Ascending aorta (tissue), 2 donors: ENCODE measurements at places on chromosomes 11 and 22.

GRCh38 chr11:72363112-72363511, 71.2 kb downstream of the CLPB start:
- H3K4me3 ChIP-seq: no peak overlapping the region
- no peak overlapping the region for H3K27ac ChIP-seq
- DNase-seq: no peak
- H3K36me3 ChIP-seq: no peaks in the 10 kb centered on the region
- H3K4me1 ChIP-seq: no peaks in the 10 kb centered on the region

DNA sequence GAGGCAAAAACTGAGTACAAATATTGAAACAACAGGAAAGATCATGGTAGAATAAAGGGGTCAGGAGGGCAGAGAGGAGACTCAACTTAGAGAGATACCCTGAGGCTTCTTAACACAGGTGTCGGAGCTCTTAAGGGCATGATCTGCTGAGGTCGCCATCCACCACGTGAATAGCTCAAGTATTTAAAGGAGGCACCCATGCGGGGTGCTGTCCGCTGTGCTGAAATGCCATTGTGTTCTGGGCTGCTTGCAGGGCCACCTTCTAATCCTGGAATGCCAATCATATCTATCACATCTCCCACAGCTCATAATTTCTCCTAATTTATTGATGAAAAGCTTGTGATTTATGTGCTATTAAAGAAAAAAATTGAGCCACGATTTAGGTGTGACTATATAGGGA, 90.2 kb downstream of the SEZ6L start:
- no peak for DNase-seq
- H3K4me3 ChIP-seq: no peak overlapping the region
- H3K27ac ChIP-seq: no peak overlapping the region
- H3K36me3 ChIP-seq: no peaks in the 10 kb centered on the region
- H3K27me3 ChIP-seq: no peaks in the 10 kb centered on the region

DNA sequence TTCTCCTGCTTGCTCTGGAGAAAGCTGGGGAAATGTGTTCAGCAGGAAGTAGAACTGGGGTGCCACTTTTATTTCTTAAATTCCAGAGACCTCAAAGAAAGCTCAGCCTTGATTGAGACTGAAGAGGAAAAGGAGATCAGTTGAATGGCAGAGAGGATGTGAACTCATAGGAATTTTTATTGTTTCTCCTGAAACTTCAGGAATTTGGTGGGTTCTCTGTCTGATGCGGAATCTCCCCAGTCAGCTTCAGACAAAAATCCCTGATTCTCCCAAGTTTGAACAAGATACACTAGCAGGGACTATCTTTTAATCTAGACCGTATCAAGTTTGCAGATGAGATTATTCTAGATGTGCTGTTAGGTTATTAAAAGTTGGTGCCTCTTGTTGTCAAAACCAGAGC, 23.0 kb downstream of the EHF start:
- no peak overlapping the region for H3K27ac ChIP-seq
- no peaks in the 10 kb centered on the region for H3K36me3 ChIP-seq
- H3K4me1 ChIP-seq: no peaks in the 10 kb centered on the region
- no peak overlapping the region for H3K4me3 ChIP-seq
- H3K27me3 ChIP-seq: no peaks in the 10 kb centered on the region

- H3K4me1 ChIP-seq: peaks cover 18% of the 10 kb centered on the region
- no peaks in the 10 kb centered on the region for H3K27me3 ChIP-seq
- H3K4me3 ChIP-seq: no peak overlapping the region
- no peak for DNase-seq
- no peak overlapping the region for H3K27ac ChIP-seq
These were observed 109.9 kb downstream of the NAV2 start for GRCh38 chr11:19822531-19822930.

DNA sequence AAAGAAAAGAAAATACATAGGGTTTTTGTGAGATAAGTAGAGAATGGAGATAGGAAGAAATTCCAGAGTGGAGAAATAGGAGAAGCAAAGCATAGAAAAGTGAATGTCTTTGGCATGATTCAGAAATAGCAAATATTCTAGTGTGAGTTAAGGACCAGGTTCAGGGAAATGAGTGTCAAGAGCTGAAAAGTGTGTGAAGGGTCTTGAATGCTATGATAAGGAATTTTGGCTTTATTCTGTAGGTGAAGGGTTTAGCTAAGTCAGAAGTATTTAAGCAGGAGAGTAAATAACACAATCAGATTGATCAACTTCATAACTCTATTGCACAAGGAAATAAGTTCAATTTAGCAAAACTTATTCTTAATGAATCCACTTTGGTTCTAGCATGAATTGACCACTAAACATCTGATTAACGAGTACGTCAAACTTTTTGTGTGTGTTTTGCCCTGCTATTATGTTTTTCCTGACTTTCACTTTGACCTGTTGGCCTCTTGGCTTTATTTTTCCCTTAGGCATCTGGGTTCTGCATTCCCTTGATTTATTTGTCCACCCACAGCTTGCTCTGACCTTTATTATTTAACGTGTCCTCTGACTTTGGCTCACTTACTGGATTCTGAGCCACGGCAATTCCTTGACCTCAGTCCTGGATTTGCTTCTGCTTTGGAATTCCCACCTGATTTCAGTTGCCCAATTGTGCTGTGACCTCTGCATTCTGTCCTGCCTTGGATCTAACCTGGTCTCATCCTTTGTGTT, 11.9 kb upstream of the TMEM218 start:
- no peak for DNase-seq
- H3K27me3 ChIP-seq: no peaks in the 10 kb centered on the region
- H3K4me3 ChIP-seq: no peak overlapping the region
- no peak overlapping the region for H3K27ac ChIP-seq

DNA sequence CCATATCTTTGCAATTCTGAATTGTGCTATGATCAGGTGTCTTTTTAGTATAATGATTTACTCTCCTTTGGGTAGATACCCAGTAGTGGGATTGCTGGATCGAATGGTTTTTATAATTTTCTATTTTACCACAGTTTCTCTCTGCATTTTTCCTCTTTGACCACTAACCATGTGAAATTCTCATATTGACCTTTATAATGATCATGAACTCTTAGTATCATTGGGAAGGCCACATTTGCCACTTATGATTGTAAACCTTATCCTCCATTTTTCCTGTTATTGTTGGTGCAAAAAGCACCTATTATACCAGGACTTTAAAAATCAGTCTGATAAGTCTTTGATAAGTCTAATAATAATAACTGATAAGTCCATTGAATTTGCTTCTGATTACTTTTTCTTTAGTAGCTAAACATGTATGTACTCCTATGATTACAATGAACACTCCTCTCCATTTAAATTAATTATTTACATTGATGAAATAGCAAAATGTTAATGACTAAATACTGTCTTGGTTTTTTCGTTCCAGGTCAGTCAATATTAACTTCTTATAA, 9.6 kb downstream of the NEAT1 start:
- H3K4me3 ChIP-seq: peak overlapping the region; percentile 32
- H3K27ac ChIP-seq: no peak overlapping the region
- H3K27me3 ChIP-seq: no peaks in the 10 kb centered on the region
- H3K4me1 ChIP-seq: peaks cover 13% of the 10 kb centered on the region
- H3K36me3 ChIP-seq: peaks cover 62% of the 10 kb centered on the region

GRCh38 chr11:115605871-115606497, 101.8 kb upstream of the CADM1 start:
- H3K27ac ChIP-seq: no peak overlapping the region
- DNase-seq: no peak
- H3K4me1 ChIP-seq: no peaks in the 10 kb centered on the region
- H3K27me3 ChIP-seq: no peaks in the 10 kb centered on the region
- H3K4me3 ChIP-seq: no peak overlapping the region

GRCh38 chr11:17352950-17353820, 1.6 kb downstream of the NCR3LG1 start:
- H3K4me1 ChIP-seq: no peaks in the 10 kb centered on the region
- peak; percentile 16 for DNase-seq
- H3K36me3 ChIP-seq: peaks cover 7% of the 10 kb centered on the region
- H3K27ac ChIP-seq: peak overlapping the region; percentile 92
- H3K27me3 ChIP-seq: no peaks in the 10 kb centered on the region

GRCh38 chr11:102199673-102200072, 89.4 kb downstream of the YAP1 start:
- no peak overlapping the region for H3K27ac ChIP-seq
- H3K4me3 ChIP-seq: no peak overlapping the region
- H3K36me3 ChIP-seq: peaks cover 8% of the 10 kb centered on the region
- H3K4me1 ChIP-seq: peaks cover 6% of the 10 kb centered on the region
- no peaks in the 10 kb centered on the region for H3K27me3 ChIP-seq

DNA sequence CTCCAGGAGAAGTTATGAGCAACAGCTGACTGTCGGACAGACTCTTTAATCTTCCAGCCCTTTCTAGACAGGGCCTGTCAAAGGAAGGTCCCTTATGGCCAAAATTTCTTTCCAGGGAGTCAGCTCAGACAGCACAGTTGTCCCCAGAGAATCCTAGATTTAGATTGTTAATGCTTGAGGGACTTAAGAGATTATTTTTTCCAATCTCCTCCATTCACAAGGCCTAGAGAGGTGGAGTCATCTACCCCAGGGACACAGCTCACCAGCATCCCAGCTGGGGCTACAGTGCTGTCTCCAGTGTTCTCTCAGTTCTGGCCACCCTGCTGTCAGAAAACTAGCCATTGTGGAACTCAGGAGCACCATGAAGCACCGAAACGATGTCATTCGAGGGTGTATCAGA, 7.8 kb downstream of the DSCAML1 start:
- no peaks in the 10 kb centered on the region for H3K4me1 ChIP-seq
- no peaks in the 10 kb centered on the region for H3K36me3 ChIP-seq
- H3K27ac ChIP-seq: no peak overlapping the region
- H3K27me3 ChIP-seq: no peaks in the 10 kb centered on the region

DNA sequence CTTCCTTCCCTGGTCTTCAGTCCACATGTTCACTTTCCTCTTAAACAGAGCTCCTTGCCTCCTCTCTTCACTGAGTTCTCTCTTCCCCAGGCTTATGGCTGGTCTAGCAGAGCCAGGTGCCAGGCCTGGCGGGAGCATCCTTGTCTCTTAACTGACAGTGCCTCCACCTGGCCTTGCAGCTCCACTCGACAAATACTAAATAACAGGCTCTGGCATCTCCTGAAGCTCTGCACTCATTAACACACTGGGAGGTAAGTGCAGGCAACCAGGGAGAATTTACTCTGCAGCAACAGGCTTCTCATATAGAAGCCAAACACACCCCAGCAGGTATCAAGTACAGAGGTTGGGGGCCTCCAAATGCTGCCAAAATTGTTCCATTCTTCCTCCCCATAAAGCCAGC, 438.1 kb downstream of the SOX6 start:
- no peaks in the 10 kb centered on the region for H3K4me1 ChIP-seq
- no peak for DNase-seq
- no peaks in the 10 kb centered on the region for H3K27me3 ChIP-seq
- no peaks in the 10 kb centered on the region for H3K36me3 ChIP-seq

DNA sequence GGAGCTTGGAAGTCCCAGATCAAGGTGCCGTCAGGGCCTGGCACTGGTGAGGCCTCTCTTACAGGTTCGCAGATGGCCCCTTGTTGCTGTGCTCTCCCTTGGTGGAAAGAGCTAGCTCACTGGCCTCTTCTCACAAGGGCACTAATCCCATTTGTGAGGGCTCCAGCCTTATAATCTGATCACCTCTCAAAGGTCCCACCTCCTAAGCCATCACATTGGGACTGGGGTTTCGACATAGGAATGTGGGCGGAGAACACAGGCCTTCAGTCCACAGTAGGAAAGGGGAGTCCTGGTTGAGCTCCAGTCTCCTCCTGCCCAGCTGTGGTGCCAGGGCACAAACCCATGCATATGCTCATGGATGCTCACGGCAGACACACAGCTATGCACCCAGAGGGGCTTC, 14.0 kb upstream of the LRRC32 start:
- no peak overlapping the region for H3K4me3 ChIP-seq
- no peaks in the 10 kb centered on the region for H3K36me3 ChIP-seq
- no peak overlapping the region for H3K27ac ChIP-seq
- no peaks in the 10 kb centered on the region for H3K27me3 ChIP-seq
- DNase-seq: no peak

GRCh38 chr11:12247543-12248254, 129.7 kb upstream of the PARVA start:
- H3K27me3 ChIP-seq: no peaks in the 10 kb centered on the region
- DNase-seq: no peak
- H3K4me3 ChIP-seq: no peak overlapping the region
- H3K36me3 ChIP-seq: peaks cover 71% of the 10 kb centered on the region
- peak overlapping the region; percentile 68 for H3K27ac ChIP-seq
- peaks cover 34% of the 10 kb centered on the region for H3K4me1 ChIP-seq

- no peak for DNase-seq
- no peak overlapping the region for H3K27ac ChIP-seq
- H3K36me3 ChIP-seq: no peaks in the 10 kb centered on the region
- H3K4me1 ChIP-seq: no peaks in the 10 kb centered on the region
- no peaks in the 10 kb centered on the region for H3K27me3 ChIP-seq
- H3K4me3 ChIP-seq: no peak overlapping the region
These were observed 5.7 kb downstream of the UPK3A start for GRCh38 chr22:45290410-45290936.

DNA sequence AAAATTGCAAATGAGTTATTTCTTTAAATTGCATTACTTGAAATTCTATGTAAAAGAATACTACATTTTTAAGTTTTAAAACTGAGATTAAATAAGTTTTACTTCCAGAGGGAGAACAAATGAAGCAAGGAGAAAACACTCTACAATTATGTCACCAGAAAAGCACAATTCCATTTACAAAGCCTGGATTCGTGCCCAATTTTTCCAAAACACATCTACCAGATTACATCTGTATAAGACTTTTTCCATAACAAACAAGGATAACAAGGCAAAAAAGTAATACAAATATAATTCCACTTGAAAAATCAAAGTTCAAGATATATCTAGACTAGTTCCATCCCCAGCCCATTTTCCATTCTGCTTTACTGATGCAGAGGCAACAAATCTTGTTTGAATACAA, 40.5 kb downstream of the MTMR2 start:
- no peak overlapping the region for H3K27ac ChIP-seq
- peaks cover 13% of the 10 kb centered on the region for H3K36me3 ChIP-seq
- no peak overlapping the region for H3K4me3 ChIP-seq

GRCh38 chr11:95659088-95659487, 130.5 kb downstream of the FAM76B start:
- H3K27me3 ChIP-seq: no peaks in the 10 kb centered on the region
- H3K4me1 ChIP-seq: no peaks in the 10 kb centered on the region
- H3K36me3 ChIP-seq: no peaks in the 10 kb centered on the region
- H3K27ac ChIP-seq: no peak overlapping the region
- no peak for DNase-seq
- H3K4me3 ChIP-seq: no peak overlapping the region

DNA sequence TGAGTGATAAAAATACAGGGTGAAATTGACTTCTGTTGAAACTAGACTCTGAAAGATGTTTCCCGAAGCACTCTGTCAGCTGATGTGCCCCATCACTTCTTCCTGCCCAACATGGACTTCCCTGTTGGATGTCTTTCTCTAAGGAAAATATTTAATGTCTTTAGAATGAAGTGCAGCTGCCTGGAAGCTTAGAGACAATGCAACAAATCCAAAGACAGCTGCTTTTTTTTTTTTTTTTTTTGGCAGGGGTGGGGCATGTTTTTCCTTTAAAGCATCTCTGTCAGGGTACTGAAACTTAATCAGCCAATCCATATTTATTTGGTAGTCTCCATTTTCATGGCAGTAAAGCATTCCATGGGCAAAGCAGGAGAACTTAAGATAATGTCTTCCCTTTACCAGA, 5.9 kb downstream of the JAM3 start:
- no peaks in the 10 kb centered on the region for H3K4me1 ChIP-seq
- DNase-seq: no peak
- no peak overlapping the region for H3K27ac ChIP-seq

GRCh38 chr11:96293598-96294021, 49.4 kb downstream of the MAML2 start:
- no peak for DNase-seq
- H3K36me3 ChIP-seq: no peaks in the 10 kb centered on the region
- H3K4me3 ChIP-seq: peak overlapping the region; percentile 41
